ENCODE measurements at places on chromosomes 5 and 9.

- DNase-seq, result peak; percentile 42
Measured at GRCh38 chr9:5442400-5443011, 4.8 kb upstream of the PLGRKT start.

DNA sequence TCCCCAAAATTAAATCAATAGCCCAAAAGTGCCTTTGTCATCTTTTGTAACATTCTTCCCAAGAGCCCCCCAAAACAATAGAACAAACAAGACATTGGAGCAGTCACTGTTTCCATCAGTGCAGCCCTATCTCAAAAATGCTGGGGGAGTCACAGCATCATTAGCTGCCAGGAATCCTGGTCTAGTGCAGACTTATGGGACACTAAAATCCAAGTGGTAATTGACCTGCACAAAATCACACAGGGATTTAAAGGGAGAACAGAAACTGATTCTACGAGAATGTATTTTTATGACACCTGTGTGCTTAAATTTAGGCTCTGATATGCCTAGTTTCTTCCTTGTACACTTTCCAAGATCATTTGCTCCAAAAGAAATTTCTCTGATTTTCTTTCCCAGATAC is 172.9 kb downstream of the GLIS3 start:
- DNase-seq, result no peak

DNA sequence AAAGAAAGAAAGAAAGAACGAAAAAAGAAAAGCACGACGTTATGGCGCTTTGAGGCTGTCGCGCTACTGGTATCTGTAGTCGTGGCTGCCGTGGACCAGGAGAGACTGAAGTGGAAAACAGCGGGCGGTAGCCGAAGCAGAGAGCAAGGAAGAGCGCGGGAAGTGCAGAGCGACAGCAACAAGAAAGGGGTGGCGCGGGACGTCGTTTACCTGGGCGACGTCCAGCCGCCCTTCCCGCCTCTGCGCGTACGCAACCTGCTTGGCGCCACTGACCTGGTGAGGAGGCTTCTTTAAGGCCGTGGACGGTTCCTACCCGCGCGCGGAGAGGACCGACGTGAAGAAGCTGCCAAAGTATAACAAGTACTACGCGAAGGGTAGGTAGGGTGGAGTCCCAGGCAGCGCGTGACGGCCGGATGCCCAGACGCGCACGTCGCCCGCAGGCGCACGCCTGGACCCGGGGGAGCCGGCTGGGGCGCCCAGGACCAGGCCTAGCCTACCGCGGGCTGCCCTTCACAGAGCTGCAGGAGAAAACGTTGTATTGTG is 15.4 kb downstream of the CCL28 start:
- DNase-seq, result no peak

DNA sequence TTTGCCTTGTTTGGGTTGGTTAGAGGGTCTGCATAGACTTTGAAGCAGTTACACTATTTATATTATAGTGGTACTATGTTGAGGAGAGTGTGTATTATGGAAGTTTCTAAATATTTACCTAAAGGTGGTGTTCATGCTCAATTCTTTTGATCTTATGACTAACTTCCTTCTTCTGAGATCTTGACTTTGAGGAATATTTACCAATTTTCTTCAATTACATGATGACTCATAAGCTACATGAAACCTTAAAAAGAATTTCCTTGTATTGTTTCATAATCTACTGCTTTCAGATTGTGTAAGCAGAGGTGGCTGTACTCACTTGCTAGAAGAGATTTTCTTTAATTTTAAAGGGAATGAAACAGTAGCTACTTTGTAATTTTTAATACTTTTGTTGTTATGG is 276.1 kb downstream of the TAF11L14 start:
- DNase-seq, result no peak

DNA sequence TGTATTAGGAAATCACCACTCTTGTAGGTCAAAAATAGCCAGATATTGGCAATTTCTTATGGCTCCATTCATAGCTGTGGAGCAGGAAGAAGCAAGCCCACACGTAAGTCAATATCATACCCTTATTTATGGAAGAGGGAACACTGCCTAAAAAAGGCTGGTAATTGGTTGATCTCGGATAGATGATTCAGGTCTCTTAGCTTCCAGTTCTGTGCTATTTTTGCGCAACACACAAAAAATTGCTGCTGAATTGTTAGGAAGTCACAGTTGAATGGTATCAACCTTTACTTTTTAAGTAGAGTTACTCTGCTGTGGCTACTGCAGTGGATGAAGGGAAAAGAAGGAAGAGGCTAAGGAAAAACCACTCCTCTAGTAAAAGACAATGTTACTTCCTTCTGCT is 168.8 kb downstream of the ARHGAP26 start:
- DNase-seq, result no peak

- DNase-seq, result no peak
Measured at GRCh38 chr9:36039696-36040095, 3.0 kb downstream of the RECK start.

GRCh38 chr5:56649569-56649968 is 165.8 kb upstream of the MAP3K1 start:
- no peak for DNase-seq

GRCh38 chr9:135170535-135170934 is 83.1 kb downstream of the OLFM1 start:
- DNase-seq, result no peak

DNA sequence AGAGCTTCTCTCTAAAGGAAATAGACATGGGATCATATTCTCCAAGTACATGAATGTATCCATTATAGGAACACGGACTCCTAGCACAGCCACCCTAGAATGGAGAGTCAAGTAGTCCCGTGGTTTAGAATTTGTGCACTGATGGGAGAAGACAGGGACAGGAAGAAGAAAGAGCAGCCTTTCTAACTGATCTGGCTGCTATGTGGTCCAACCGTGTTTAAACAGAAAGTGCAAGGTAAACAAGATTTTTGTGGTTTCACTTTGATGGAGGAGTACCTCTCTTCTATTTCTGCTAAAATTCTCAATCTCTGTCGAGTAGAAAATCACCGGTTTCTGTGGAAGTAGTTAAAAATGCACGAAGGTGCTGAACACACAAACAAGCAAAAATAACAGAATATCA is 171.3 kb downstream of the ST8SIA4 start:
- DNase-seq, result no peak

- DNase-seq, result no peak
Measured at GRCh38 chr9:7402334-7403027, 397.1 kb downstream of the DMAC1 start.
